ENCODE measurements at places on chromosomes 5 and 9.
A peak's percentile ranks its signal among the peaks of the same experiment; 100 is the strongest.

DNA sequence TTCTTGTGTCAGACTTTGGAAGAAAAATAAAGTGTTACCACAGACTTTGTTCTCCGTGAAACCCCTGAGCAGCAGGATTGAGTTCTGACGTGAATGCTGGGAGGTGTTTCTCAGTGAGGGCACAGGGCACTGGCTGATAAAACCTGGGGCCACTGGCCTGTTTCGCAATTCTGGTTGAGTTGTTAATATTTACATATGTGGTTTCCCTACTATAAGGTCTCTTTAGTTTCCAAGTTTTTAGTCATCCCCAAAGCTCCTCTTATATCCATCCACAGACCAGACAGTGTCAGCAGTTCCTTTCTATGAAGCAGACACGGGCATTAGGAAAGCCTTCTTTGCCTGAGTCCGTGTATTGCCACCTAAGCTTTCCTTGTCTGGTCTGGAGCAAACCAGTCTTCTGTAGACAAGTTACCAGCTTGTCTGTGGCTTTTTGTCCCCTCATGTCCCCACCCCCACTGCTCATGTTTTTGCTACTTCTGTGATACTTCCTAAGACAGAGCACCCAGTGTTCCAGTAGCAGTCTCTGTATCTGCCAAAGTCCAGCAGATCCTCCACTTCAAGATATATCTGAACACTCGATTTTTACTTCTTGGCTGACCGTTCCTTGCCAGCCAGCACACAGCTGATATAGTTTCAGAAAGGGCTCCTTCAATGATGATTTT lies 42.0 kb downstream of the ACO1 start:
- peak; percentile 14 for DNase-seq

DNA sequence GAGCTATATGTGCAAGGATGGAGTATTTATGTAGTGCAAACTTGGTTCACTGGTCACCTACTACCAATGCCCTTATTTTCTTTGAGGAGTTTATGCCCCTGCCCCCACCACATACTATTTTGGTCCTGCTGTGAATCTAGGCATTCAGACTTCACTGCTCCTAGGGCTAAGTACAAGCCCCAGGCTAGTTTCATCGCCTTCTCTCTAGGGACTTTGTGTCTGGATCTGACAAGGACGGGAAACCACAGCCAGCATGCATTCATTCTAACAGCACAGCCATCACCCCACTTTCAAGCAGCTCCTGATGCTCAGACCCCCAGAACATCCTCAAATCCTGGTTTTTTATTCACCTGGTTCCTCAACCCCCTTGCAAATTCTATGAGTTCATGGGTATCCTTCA lies 56.8 kb downstream of the DRD1 start:
- no peak for DNase-seq

GRCh38 chr5:139389701-139390638 lies at the start of gene MZB1:
Gene MZB1, minus strand, starts transcription at chr5:139389913. Its CDS starts 57 bp downstream, at chr5:139389856.
- no peak for DNase-seq

DNA sequence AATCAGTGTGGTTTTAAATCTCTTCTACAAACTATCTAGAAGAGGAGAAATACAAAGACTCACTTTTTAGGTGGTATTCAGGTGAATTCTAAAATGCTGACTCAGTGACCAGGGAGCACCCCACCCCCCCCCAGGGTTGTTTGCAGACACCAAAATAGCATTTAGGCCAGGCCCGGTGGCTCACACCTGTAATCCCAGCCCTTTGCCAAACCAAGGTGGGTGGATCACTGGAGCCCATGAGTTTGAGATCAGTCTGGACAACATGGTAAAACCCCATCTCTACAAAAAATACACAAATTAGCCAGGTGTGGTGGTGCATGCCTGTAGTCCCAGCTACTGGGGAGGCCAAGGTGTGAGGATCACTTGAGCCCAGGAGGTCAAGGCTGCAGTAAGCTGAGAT lies 119.0 kb upstream of the LMX1B start:
- no peak for DNase-seq

DNA sequence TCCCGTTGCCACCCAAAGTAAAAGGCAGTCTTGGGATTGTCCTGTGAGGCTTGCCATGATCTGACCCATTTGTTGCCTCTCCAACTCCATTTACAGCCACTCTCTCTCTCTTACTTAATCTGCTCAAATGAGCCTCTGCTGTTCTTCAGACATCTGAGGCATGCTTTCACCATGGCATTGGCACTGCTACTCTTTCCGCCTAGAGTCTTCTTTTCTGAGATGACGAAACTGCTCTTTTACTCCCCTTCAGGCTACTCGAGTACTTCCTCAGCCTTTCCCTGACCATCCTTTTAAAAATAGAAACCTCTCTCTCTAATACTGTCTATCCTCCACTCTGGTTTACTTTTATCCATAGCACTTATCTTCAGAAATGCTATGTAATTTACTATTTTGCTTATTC lies 9.0 kb downstream of the FOCAD start:
- no peak for DNase-seq

- DNase-seq, result no peak
These were observed 5.8 kb downstream of the BRD9 start for GRCh38 chr5:886716-887325.

DNA sequence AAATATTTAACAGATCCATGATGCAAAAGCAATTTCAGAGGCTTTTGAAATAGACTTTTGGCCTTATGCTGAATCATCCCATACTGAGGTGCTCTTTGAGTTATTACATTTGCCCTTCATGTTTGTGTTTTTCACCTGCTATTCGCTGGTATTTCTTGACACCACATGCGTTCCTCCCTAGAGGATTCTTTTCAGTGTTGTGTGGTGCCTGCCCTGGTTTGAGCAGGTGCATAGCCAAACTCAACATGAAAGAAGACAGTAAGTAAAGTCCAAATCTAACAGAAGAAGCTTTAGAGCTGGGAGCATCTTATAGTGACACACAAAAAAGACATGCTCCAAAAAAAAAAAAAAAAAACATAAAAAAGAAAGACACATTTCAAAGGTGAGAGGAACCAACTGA lies 796.3 kb downstream of the SEMA5A start:
- no peak for DNase-seq

DNA sequence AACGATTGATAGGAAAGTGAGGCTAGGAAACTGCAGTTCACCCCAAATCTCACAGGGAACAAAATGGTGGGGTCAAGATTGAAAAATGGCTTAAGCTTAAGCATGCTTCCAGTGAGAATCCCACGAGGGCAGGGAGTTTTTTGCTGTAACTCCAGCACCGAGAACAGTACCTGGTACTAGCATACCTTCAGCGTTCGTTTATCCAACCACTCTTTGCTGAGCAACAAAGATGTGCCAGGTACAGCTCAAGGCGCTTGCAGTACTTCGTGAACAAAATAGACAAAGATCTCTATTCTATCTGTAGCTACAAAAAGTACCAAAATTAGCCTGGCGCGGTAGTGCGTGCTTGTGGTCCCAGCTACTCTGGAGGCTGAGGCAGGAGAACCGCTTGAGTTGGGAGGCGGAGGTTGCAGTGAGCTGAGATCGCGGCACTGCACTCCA lies 778 bp upstream of the PPP6C start:
- DNase-seq, result no peak

- no peak for DNase-seq
These were observed 123.1 kb downstream of the RAPGEF6 start for GRCh38 chr5:131511934-131512333.

GRCh38 chr5:36443941-36444340 lies 142.2 kb upstream of the RANBP3L start:
- DNase-seq, result no peak

GRCh38 chr9:84139296-84140070 lies 158.9 kb downstream of the RMI1 start:
- DNase-seq, result peak; percentile 11

DNA sequence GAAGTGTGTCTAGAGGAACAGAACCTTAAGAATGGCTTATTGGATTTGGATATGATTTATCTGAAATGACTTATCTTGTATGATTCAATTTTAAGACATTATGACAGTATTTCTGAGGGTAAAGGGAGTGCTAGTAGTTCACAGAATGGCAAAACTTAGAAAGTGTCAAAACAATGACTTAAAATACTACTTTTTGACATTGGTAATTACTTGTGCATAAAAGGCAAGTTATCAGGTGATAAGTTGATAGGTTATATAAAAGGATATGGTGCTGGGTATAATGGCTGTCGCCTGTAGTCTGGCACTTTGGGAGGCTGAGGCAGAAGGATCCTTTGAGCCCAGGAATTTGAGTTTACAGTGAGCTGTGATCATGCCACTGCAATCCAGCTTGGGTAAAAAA lies 494.4 kb downstream of the CDH9 start:
- no peak for DNase-seq

- DNase-seq, result no peak
These were observed 336.9 kb upstream of the SLC24A2 start for GRCh38 chr9:20125727-20126126.

DNA sequence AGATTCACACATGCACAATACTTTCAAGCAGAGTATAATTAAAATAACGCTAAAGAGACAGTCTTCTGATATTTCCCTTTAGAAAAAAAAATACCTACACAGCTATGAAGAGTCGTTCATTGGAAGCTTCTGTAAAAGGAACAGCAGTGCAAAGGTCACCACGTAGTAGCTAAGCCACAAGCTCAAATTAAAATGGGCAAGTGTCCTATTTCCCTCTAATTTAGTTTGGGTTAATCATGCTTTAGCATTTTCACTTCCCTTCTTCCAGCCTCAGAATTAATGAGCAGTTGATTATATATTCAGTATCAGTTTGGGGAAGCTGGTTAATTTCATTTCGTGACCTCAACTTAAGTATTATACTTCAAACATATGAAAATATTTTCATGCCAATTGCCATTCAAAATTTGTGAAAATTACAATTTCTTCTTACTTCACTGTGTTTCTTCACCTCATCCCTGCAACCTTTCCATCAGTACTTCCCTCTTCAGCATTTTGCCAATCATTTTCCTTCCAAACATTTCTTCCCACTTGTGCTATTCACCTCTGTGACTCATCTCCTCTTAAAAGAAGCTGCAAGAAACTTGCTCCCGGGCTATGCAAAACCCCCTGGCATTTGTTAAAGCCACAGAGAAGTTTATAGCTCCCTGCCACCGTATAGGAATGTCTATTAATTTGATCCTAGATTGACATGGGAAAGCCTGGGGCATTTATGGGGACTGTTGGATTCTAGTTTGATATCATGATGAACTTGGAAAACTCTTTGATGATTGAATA lies 83.0 kb downstream of the DMRTA1 start:
- no peak for DNase-seq

DNA sequence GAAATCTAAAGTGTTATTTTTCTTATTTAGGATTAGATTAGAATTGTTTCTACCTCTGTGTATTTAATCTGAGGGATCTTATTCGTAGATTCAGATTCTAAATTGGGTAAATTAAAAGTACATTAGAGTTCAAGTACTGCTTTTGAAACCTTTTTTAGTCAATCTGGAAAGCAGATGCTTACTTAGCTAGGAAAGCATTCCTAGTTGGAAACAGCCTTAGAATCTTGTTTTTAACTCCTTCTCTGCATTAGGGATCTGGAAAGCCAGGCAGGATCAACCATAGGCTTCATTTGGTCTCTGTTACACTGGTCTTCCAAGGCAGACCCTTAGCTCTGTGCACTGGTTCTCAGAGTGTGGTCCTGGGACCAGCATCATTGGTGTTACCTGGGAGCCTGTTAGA lies 247.4 kb downstream of the NR3C1 start:
- no peak for DNase-seq

DNA sequence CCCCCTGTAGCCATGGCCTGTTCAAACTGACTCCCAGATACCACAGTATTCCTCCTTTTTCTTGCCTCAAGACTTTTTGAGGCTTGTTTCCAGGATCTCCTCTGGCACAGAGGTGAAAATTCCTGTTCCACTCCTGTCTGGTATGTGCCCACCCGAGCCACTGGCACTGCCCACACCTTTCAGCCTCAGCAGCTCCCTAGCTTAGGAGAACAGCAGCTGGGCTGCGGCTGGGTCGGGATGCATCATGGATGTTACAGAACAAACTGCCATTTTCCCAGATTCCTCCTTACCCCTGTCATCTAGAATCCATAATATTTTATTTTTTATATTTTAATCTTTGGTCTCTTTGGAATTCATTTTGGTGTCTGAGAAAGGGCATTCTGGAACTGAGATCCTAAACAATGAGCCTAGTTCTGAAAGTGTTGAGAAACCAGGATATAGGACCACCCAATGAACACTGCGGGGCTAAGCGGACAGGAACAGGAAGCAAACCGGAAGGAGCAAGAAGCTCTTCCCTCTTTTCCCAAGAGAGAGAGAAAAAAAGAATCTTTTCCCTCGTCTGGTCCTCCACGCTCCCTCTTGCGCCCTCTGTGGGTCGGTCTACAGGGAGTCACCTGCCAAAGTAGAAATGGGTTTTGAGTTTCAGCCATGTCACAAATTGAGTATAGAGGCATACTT lies 12.5 kb downstream of the OR2S2 start:
- DNase-seq, result no peak

- no peak for DNase-seq
These were observed 5.1 kb downstream of the BHMT2 start for GRCh38 chr5:79074641-79075040.

DNA sequence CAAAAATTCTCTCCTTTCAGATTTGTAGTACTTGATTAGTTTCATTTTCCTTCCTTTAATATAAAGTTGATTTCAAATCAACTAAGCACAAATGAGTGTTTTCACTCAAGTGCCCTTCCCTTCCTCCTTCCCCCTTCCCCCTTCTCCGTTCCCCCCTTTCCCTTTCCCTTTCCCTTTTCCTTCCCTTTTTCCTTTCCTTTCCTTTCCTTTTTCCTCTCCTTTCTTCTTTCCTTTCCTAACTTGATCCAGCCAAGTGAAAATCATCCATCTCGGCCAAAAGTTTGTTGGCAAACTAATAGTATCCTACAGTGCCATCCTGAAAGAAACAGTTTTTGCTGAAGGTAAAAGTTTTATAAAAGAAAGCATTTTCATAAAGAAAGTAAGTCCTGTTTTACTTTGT lies 85.3 kb upstream of the CD180 start:
- no peak for DNase-seq

DNA sequence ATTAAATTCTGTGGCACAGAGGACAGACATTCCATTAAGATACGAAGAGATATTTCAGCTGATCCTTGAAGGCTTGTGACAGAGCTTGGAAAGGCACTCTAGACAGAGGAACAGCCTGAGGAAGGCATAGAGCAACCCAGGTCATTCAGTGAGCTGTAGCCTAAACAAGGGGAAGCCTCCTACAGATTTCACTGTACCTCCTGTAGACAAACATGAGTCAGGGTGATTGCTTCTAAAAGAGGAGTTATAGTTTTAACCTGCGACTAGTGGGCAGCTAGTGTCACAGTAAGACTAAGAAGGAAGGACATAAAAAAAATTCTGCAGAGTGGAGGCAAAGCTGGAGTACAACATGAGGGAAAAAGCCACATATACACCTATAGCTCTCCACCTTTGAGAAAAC lies 43.5 kb upstream of the ANKDD1B start:
- DNase-seq, result no peak

Measured in C1 segment of cervical spinal cord (tissue), 14 donors.